ENCODE measurements at places on chromosomes 2 and 18.

- H3K4me1 ChIP-seq: peaks cover 40% of the 10 kb centered on the region
- no peak for DNase-seq
- H3K4me3 ChIP-seq: peak overlapping the region; percentile 11
- H3K27ac ChIP-seq: peak overlapping the region; percentile 99
- H3K27me3 ChIP-seq: no peaks in the 10 kb centered on the region
Observed at GRCh38 chr18:48867978-48868377, 82.8 kb downstream of the SMAD7 start.

- peaks cover 13% of the 10 kb centered on the region for H3K27me3 ChIP-seq
- no peaks in the 10 kb centered on the region for H3K36me3 ChIP-seq
- H3K4me1 ChIP-seq: peaks cover 14% of the 10 kb centered on the region
- no peak overlapping the region for H3K4me3 ChIP-seq
Observed at GRCh38 chr2:206981739-206982340, 42.5 kb downstream of the CPO start.

DNA sequence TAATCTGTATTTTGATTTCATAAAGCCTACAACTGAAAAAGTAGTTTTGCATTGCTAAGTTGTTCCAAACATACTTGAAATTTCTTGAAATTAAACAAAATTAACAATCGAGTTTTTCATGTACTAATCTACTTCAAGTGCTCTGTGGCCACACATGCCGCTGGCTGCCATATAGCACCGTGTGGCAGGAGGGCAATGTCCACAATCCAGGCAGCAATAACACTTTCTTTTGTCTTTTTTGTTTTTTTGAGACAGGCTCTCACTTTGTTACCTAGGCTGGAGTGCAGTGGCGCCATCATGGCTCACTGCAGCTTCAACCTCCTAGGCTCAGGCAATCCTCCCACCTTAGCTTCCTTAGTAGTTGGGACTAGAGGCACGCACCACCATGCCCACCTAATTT is 36.1 kb downstream of the SAP130 start:
- peaks cover 54% of the 10 kb centered on the region for H3K36me3 ChIP-seq
- H3K27ac ChIP-seq: no peak overlapping the region
- no peaks in the 10 kb centered on the region for H3K27me3 ChIP-seq

- H3K4me1 ChIP-seq: no peaks in the 10 kb centered on the region
- no peaks in the 10 kb centered on the region for H3K27me3 ChIP-seq
- no peak overlapping the region for H3K4me3 ChIP-seq
Observed at GRCh38 chr18:60987963-60988362, 345.3 kb upstream of the CDH20 start.

DNA sequence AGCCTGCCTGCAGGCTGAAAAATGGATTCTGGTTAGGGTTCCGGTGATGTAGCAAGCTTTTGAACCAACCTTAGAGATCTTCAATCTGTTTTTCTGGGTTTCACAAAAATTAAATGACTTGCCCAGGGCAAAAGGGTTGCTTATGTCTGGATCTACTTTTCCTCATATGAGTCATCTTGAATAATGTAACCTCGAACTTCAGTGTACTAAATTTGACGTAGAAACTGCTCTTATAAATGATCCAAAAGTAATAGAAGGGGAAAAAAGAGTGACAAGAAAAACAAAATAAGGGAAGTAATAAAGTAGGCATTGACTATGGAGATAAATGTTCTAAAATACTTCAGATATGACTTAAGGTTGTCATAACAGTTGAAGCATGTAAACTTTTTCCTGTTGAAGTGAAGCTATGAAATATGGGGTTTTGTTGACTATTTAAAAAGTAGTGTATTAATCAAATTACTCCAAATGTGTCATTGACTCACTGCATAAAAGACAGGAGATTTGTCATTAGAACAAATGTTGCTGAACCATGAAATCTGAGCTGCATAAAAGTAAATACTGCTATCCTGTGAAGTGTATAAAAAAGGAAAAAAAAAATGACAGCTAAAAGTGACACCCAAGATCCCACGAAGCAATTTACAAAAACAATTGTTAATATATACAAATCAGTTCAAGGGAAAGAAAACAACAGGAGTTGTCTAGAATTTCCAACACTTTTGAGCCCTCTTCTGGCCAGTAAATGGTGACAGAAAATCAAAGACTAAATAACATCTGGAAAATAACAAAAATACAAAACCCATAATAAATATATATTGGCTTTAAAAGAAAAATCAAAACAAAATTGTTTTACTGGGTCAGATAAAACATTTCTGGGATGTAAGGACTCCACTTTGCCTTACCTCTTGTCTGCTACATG is 103.6 kb upstream of the SERPINE2 start:
- no peaks in the 10 kb centered on the region for H3K4me1 ChIP-seq
- peaks cover 16% of the 10 kb centered on the region for H3K27me3 ChIP-seq
- H3K36me3 ChIP-seq: no peaks in the 10 kb centered on the region
- H3K4me3 ChIP-seq: no peak overlapping the region
- DNase-seq: no peak

DNA sequence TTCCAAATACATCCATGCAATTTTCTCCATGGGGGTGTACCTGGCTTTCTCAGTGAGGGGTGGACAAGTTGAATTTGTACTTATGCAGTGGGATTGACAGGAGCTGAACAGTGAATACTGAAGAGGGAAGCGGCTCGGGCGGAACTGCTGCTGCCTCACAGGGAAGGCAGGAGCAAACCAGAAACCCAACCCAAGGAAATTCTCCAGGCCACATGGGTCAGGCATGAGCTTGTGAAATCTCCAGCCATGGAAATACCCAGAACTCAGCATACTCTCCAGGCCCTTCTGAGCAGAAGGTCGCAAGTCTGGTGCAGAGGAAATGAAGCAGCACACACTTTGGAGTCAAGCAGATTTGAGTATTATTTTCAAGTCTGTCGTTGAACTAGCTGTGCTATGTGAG is 26.5 kb upstream of the INO80C start:
- no peaks in the 10 kb centered on the region for H3K36me3 ChIP-seq
- H3K27ac ChIP-seq: no peak overlapping the region
- no peak for DNase-seq
- H3K4me1 ChIP-seq: peaks cover 3% of the 10 kb centered on the region
- H3K27me3 ChIP-seq: peaks cover 23% of the 10 kb centered on the region

GRCh38 chr18:30277676-30278075 is 764.9 kb downstream of the DSC3 start:
- no peaks in the 10 kb centered on the region for H3K36me3 ChIP-seq
- H3K4me1 ChIP-seq: no peaks in the 10 kb centered on the region
- DNase-seq: no peak
- H3K27ac ChIP-seq: no peak overlapping the region

DNA sequence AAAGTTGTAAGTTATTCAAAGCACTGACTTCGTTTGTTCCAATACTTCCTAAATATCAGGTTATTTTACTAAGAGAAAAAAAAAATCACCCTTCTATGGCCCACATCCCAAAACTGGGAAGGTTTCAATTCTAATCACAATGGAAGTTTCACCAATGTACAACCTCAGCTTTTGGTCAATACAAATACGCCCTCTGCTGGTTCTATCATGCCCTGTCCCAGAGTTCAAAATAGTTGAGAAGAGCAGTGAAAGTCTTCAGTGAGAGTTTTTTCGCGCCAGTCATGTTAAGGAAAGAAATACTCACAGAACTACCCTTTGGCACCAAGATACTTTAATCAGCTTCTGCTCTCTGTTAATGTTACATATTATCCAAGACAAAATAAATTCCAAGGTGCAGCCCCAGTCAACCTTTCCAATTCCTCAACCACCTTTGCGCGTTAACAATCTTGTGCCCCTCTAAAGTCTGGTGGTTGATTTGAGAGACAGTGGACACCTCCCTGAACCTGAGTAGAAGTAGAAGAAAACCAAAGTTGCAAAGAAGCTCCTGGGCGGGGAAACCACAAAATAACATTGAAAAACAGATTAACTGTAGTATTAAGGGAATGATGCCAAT is 59.9 kb downstream of the SUMO1 start:
- H3K4me1 ChIP-seq: no peaks in the 10 kb centered on the region
- DNase-seq: peak; percentile 52
- H3K4me3 ChIP-seq: no peak overlapping the region
- H3K27me3 ChIP-seq: peaks cover 4% of the 10 kb centered on the region

GRCh38 chr2:224104668-224105386 is 65.7 kb upstream of the SERPINE2 start:
- H3K27ac ChIP-seq: no peak overlapping the region
- H3K36me3 ChIP-seq: no peaks in the 10 kb centered on the region
- no peak overlapping the region for H3K4me3 ChIP-seq
- peaks cover 3% of the 10 kb centered on the region for H3K27me3 ChIP-seq
- no peak for DNase-seq

DNA sequence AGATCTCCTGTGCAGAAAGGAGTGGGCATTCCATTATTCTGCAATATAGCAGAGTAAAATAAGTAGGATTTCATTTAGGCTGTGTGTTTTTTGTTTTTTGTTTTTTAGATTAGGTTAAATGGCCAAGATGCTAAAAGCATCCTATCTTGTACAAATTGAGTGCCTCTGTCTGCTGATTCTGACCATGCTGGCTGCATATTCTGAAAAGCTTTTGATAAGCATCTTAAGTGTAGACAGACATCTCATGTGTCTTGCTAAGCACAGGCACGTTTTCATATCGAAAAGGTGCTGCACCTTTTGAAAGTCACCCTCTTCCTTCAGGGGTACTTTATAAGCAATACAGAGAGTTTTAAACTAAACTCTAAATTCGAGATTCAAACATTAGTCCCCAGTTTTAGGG is 74.0 kb upstream of the BCL11A start:
- H3K4me1 ChIP-seq: no peaks in the 10 kb centered on the region
- no peak overlapping the region for H3K27ac ChIP-seq
- H3K36me3 ChIP-seq: no peaks in the 10 kb centered on the region
- no peak for DNase-seq

GRCh38 chr2:233414777-233415570 is 60.7 kb downstream of the DGKD start:
- no peaks in the 10 kb centered on the region for H3K27me3 ChIP-seq
- peaks cover 88% of the 10 kb centered on the region for H3K4me1 ChIP-seq
- DNase-seq: peak; percentile 74
- peak overlapping the region; percentile 84 for H3K27ac ChIP-seq
- H3K4me3 ChIP-seq: no peak overlapping the region

GRCh38 chr2:37856101-37856751 is 68.9 kb upstream of the RMDN2 start:
- peaks cover 17% of the 10 kb centered on the region for H3K4me1 ChIP-seq
- H3K27ac ChIP-seq: no peak overlapping the region
- no peak for DNase-seq
- peaks cover 5% of the 10 kb centered on the region for H3K27me3 ChIP-seq
- no peaks in the 10 kb centered on the region for H3K36me3 ChIP-seq
- H3K4me3 ChIP-seq: no peak overlapping the region

DNA sequence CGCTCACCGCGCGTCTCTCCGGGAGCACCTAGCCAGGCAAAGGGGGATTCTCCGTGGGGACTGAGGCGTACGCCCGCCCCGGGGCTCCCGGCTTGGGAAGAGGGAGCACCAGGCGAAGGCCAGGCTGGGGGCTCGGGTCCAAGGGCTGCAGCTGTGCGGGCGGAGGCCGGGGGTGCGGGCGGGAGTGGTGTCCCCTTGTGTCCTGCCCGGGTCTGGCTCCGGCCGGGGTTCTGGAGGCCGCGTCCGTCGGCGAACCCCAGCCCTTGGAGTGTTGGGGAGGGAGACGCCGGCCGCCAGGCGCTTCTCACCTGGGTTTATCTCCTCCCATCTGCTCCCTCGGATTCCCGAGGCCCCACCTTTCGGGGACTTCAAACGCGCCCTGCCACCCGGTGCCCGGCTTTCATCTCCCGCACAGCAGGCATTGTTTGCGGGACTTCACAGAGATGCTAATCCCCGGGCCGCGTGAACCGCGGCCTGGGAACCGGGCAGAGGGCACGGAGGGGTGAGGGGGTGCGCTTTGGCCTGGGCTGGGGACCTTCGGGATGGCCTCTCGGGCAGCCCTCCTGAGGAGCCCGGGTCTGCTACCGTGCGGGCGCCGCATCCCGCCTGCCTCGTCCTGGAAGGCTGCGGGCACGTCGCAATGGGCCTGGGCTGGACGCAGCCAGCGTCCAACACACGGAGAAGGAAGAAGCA is 5.0 kb upstream of the GBX2 start:
- peaks cover 8% of the 10 kb centered on the region for H3K36me3 ChIP-seq
- no peak overlapping the region for H3K4me3 ChIP-seq
- peaks cover 2% of the 10 kb centered on the region for H3K4me1 ChIP-seq
- H3K27ac ChIP-seq: no peak overlapping the region

GRCh38 chr18:73407506-73407905 is 539.7 kb upstream of the NETO1 start:
- DNase-seq: no peak
- no peaks in the 10 kb centered on the region for H3K27me3 ChIP-seq
- H3K36me3 ChIP-seq: no peaks in the 10 kb centered on the region
- no peak overlapping the region for H3K4me3 ChIP-seq

GRCh38 chr2:154264024-154264423 is 392.3 kb downstream of the GALNT13 start:
- H3K4me1 ChIP-seq: no peaks in the 10 kb centered on the region
- no peak for DNase-seq
- no peaks in the 10 kb centered on the region for H3K36me3 ChIP-seq
- no peak overlapping the region for H3K27ac ChIP-seq
- no peaks in the 10 kb centered on the region for H3K27me3 ChIP-seq

DNA sequence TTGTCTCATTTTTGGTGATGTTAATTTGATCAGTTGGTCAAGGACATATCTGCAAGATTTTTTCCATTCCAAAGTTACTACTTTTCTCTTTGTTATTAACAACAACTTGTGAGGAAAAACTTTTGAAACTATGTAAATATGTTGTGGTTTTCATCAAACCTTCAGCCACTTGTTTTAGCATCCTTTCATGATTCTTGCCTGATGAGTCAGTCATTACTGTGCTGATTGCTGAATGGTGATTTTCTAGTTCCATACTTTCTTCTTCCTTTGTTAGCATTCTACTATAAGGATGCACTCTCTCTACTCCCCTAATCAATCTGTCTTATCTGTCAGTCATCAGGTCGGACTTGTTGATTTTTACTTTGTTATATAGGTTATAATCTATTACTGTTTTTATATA is 10.9 kb downstream of the TMEM87B start:
- no peak overlapping the region for H3K4me3 ChIP-seq
- H3K36me3 ChIP-seq: peaks cover 80% of the 10 kb centered on the region
- no peak for DNase-seq
- peak overlapping the region; percentile 11 for H3K27ac ChIP-seq

DNA sequence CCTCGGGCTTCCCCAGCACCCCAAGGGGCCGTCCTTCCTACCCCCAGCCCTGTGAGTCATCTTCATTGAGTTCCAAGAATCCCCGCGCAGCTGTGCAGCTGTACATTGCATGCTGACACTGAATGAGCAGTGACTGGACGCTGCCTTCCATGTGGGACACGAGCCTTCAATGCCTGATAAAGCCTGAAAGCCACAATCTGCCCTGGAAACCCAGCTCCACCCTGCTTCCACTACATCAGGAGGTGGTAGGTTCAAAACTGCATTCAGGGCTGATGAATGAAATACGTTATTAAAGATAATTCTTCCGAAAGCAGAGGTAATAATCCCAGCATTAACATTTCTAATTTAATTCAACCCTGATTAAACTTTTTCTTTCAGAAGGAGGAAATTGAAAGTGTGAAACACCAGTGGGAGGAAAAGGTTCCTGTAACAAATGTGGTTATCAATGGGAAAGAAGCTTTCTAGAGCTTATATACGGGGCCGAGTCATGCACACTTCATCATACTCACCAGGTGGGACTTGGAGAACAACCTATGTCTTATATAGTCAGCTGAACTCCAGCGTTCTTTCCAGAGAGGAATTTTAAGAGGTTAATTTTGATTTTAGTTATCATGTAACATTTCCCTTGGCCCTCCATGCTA is 360.1 kb downstream of the LPIN1 start:
- H3K36me3 ChIP-seq: no peaks in the 10 kb centered on the region
- peak; percentile 33 for DNase-seq
- no peak overlapping the region for H3K4me3 ChIP-seq
- peaks cover 2% of the 10 kb centered on the region for H3K27me3 ChIP-seq

Measured in activated CD4-positive, alpha-beta memory T cell treated with anti-CD3 and anti-CD28 coated beads, Interleukin-2, amount 10 ng/mL, durations not matched to agents 7 days and 5 days (primary cell).